ENCODE measurements at places on chromosomes 7 and 10.

- DNase-seq, result no peak
Observed at GRCh38 chr10:29810816-29811215, 176.0 kb upstream of the SVIL start.

DNA sequence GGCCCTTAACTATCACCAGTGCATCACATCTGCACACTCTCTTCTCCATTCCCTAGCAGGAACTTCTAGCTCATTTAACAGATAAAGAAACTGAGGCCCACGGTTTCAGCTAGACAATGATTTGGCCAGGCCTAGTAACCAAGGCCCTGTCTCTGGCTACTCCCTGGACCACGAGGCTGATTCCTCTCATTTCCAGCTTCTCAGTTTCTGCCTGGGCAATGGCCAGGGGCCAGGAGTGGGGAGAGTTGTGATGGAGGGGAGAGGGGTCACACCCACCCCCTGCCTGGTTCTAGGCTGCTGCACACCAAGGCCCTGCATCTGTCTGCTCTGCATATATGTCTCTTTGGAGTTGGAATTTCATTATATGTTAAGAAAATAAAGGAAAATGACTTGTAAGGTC is 13.5 kb downstream of the AQP1 start:
- DNase-seq, result no peak

DNA sequence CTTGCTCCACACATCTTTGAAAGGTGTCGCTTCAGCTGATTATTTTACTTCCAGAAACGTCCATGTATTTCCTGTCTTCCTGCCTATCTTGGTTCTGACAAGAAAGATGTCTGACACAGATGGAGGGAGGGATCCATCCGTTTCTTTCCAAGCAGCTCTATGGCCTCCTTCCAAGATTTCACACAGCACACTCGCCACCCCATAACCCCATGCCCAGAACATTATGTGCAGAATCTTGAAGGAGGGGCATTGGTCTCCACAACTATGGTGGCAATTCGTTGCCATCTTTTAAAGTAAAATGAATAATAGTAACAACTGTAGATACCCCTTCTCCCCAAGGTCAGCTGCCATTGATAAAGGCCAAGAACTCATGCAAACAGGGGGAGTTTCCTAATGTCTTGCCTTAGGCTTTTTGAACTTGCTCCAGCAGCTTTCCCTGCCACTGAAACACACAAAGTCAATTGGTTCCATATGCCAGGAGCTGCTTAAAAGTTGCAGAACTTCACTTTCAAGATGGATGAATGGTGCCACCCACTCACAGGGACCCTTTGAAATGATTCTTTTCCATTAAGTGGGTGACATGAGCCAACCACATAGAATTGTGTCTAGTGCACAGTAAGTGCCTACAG is 60.0 kb downstream of the VSTM4 start:
- no peak for DNase-seq

DNA sequence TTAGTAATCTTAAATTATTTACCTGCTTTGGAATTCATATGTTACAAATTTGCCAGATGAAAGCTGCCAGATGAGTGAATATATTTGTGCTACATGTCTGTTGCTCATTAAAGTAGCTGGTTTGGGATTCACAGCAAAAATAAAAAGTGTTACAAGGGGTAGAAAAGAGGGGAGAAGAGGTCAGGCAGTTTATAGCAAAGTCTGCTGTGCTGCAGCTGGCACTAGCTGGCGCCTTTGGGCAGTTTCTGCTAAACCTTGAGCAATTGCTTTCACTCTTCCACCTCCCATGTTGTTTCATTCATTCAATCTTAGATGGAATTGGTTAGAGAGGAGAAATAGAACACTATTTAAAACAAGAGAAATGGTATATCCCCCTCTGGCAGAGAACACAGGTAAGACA is 404.1 kb upstream of the LRGUK start:
- DNase-seq, result no peak

DNA sequence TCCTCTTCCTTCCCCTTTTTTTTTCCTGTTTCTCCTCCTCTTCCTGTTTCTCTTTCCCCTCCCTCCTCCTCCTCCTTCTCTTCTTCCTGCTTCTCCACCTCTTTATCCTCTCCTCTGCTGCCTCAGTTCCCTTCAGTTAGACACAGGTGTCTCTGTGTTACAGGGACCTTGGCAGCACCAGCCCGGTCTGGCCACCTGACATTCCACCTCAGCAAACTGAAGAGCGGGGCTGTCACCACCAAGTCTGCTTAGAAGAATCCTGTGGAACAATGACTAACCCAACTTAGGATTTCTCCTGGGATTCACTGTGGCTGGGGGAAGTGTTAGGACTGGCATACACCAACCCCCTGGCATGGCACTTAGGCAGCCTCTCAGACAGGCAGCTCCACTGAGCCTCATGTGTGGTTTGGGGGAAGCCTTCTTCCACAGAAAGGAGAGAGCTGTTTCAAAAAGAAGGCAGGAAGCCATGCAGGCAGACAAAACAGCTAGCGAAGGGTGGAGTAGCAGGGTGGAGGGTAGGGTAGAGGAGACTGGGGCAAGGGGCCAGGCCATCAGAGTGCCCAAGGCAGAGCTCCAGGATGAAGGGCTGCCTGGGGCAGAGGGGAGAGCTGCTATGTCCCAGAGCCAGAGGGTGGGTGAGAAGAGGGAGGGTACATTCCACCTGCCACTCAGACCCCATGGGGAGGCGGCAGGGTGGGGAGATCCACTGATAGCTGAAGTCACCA is 13.2 kb upstream of the GDF10 start:
- no peak for DNase-seq

GRCh38 chr7:1324028-1324900 is 91.6 kb downstream of the UNCX start:
- DNase-seq, result no peak

DNA sequence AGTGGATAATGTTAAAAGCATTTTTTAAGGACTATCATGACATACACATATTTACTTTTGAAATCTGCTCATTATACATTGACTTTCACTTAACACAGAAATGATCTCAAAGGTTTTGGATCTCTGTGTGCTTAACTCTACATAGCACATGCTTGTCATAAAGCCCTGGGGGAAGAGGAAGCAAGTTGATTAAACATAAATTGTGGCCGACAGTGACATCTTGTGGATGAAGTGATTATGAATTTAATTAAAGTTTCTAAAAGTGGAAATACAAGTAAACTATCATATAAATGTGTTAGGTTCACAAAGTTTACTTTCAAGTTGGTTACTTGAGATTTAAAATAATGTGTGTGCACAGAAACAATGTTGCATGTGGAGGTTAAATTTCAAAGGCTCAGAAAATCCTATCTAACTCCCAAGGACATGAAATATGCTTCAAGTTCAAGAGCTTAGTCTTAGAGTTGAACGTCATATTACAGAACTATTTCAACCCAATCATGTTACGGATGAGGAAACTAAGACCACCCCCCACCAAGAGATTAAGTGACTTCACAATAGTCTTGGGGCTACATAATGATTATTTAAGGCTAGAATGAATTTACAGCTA is 1247.8 kb downstream of the GATA3 start:
- no peak for DNase-seq

DNA sequence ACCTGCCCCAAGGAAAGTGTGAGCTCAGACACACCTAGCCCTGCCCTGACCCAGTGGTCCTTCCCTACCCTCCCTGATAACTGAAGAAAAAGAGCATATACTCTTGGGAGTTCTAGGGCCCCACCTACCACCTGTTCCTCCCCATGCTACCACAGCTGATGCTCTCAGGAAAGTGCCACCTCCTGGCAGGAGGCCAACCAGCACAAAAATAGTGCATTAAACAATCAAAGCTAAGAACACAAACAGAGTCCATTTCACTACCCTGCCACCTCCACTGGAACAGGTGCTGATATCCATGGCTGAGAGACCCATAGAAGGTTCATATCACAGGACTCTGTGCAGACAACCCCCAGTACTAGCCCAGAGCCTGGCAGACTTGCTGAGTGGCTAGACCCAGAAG is 288.6 kb upstream of the PHF14 start:
- no peak for DNase-seq

DNA sequence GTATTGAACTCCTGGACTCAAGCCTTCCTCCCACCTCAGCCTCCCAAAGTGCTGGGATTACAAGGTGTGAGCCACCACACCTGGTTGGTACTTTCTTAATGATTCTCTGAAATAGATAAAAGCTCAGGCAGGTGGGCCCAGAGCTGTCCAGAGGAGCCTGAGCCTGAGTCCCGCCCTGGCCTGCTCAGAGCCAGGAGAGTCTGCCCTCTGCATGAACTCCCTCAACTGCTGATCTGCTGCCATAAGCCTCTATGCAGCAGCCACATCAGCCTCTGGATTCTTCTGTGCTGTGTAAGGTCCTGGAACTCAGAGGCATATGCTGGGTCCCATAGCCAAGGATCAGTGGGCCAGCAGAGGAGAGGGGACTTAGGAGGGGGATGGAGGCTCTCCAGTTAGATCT is 23.1 kb upstream of the DDIT4 start:
- DNase-seq, result no peak

DNA sequence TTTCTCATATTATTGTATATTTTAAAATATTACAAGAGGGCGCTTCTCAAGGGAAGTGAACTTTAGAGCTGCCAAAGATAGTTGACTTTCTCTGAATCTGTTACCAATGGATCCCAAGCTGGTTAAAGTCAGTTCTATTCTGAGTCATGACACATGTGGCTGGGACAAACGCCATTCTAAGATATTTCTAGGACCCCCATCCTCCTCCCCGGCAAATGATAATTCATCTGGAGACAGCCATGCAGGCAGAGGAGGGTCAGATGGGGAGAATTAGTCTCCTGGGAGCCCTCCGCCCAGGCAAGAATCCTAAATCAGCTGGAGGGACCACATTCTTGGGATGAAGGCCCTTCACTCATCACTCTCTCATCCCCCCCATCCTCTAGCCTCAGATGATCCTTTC is 187.7 kb downstream of the GFRA1 start:
- DNase-seq, result no peak

DNA sequence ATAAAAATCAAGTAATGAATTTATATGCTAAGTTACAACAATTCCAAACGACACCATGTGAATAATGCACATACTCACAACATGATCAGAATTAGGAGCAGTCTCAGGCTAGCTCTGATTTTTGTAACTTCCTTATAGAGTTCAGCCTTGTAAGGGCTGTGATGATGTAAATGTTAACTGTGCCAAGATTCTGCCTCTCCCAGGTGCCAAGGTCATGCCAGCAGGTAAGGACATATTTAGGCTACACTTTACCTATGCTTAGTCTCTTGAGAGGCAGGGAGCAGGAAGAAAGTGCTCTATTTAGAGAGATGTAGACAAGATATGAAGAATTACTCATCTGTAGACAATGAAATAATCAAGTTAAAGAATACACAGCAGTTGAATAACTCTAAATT is 53.6 kb upstream of the AGR3 start:
- DNase-seq, result no peak

GRCh38 chr7:1569016-1569415 is 816 bp downstream of the PSMG3 start:
- DNase-seq, result no peak

DNA sequence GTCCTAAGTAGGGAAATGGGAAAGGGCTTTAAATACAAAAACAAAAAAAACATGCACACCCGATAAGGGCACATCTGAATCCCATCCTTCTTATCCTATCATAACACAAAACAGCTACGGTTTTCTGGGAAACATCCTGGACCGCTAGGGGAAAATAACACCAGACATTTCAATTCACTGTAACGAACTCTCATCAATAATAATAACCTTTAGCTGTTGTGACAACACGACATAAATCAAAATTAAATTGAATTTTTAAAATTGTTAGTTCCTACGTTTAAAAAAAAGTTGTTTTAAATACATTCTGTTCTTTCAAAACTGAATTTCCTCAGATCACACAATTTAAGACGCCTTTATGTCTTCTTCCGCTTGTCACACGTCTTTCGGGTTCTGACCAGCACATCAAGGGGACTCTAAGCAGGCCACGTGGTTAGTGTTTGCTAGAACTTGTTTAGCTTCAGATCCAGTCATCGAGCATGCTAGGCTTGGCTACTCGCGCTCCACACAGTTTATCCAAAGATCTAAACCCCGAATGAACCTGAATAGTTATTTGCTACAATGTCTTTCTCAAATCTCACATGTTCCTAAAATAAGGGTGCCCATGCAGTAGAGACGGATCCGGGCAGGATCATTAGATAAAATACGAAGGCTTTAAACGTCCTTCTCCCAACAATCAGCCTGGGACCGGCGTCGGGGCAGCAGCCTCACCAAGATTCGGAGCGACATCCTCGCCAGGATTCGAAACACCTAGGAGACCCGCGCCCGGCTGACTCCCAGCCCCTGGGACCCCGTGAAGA is 839 bp downstream of the IKZF5 start:
- no peak for DNase-seq

DNA sequence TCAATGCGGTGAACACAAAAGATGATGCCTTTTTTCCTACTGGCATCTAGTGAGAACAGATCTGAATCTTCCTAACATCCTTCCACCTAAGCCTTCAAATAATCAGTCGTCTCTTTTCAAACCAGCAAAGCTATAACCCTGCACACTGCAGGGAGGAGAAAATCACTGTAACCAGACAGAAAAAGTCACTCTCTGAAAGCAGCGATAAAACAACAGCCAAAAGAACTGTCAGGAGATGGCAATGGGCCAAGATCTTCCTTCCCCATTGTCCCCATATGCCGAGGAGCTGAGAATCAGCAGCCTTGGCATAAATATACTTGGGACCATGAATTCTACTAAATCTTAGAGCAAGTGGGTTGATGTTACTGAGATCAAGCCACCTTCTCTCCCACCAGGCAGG is 13.1 kb downstream of the FZD9 start:
- DNase-seq, result peak; percentile 7

GRCh38 chr7:145009876-145010275 is 174.0 kb upstream of the TPK1 start:
- DNase-seq, result no peak

DNA sequence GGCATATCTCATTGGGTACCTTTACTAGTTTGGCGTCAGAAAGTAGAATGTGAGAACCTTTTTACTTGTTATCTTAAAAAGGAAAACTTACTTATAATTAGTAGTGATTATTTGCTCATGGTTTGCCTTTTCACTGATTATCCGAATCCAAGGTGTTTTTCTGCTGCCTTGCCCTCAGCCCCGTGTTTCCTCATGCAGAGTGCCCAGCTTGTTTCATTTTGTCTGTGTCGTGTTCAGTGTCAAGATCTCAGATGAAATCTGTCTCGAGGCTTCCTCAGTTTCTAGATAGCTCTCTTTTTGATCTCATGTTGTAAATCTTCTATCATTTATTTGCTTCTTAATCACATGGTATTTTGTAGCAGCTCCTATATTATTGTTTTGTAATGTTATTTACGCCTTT is 30.1 kb downstream of the RPA3 start:
- DNase-seq, result no peak

DNA sequence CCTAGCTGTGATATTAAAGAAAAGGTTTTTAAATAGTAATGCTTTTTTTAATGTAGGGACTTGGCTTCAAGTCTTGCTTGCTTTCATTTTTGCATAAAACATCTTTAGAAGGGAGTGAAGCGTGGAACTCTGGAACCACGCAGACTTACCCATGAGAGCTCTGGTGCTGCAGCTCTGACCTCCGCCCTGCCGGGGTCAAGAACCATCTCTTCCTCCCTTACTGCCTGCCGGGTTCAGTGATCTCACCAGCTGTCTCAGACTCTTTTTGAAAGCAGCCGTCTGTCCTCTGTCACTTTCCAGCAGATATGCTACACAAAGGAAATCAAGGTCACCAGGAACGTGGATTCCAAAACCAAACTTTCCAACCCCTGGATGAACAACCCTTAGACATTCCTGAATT is 353.8 kb downstream of the GPR37 start:
- no peak for DNase-seq

GRCh38 chr7:3561932-3562331 is 260.9 kb downstream of the SDK1 start:
- no peak for DNase-seq

- DNase-seq, result no peak
Observed at GRCh38 chr7:41134300-41135255, 568.3 kb downstream of the INHBA start.

- no peak for DNase-seq
Observed at GRCh38 chr7:86598311-86598710, 45.4 kb upstream of the GRM3 start.
